Hepatocyte (in vitro differentiated cells): ENCODE measurements at places on chromosomes 4 and X. TPM values are rescaled to one million over a fixed set of nuclear protein-coding genes. Genes with fewer than 3 reads are reported as not detected.

The CTSO gene
- 14.9 and 16.4 TPM in 2 replicates for polyA plus RNA-seq

The AWAT2 gene
- polyA plus RNA-seq = not detected in 2 replicates

The GDPD2 gene
- 2.2 and 2.3 TPM in 2 replicates for polyA plus RNA-seq

DNA sequence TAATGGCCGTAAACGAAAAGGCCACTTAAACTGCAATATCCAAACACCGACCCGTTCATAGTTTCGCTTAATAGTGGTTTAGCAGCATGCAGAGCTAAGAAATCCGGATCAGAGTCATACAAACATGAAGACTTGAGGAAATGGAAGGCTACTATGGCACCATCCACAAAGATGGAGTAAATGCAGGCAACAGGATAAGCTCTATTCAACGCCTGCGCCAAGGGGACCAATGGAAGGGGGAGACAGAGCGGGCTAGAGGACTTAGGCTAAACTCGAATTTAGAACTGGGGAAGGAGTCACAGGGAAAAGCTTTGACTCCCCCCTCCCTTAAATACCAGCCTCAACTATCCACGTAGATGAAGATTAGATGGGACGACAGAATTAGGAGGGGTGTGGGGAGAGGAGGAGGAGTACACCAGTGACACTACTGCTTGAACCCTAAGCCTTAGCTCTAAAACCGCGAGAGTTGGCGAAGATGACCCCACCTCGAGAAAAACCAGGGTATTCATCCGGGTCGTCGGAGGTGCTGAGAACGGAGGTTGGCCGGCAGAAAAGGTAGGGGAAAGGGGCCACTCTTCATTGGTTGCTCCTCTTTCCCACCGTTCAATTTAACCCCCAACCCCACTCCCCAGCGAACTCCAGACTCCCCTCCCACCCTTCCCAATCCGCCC is 3.5 kb downstream of the HUWE1 start:
- DNase-seq = peak; percentile 55

DNA sequence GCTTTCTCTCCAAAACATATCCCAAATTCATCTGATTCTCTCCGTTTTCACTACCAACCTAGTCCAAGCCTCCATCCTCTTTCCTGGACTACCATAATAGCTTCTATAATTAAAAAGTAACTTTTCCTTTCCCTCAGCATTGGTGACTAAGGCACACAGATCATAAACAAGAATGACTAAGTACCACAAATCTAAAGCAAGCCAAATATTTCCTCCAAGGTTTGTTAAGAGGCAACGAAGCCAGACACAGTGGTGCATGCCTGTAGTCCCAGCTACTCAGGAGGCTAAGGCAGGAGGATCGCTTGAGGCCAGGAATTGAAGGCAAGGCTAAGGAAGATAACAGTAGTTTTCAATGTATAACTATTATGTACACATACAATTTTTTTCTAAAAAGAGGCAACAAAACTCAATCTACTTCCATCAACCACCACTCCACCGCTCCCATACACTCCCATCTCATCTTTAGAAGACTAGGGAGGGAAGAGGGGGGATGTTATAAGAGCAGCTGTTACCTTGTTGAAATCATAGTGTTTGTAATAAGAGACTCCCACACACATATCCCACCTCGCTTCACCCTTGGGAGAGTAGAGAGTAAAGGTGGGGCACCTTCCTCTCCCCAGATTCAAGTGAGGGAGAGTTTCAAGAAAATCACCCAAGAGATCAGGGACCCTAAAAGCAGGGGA is 4.2 kb upstream of the JCHAIN start:
- no peak for DNase-seq

- DNase-seq = no peak
These were observed 22.8 kb upstream of the TLR2 start for GRCh38 chr4:153661215-153661822.

- no peak for DNase-seq
These were observed 190.9 kb downstream of the SHOX start for GRCh38 chrX:821327-822107.

DNA sequence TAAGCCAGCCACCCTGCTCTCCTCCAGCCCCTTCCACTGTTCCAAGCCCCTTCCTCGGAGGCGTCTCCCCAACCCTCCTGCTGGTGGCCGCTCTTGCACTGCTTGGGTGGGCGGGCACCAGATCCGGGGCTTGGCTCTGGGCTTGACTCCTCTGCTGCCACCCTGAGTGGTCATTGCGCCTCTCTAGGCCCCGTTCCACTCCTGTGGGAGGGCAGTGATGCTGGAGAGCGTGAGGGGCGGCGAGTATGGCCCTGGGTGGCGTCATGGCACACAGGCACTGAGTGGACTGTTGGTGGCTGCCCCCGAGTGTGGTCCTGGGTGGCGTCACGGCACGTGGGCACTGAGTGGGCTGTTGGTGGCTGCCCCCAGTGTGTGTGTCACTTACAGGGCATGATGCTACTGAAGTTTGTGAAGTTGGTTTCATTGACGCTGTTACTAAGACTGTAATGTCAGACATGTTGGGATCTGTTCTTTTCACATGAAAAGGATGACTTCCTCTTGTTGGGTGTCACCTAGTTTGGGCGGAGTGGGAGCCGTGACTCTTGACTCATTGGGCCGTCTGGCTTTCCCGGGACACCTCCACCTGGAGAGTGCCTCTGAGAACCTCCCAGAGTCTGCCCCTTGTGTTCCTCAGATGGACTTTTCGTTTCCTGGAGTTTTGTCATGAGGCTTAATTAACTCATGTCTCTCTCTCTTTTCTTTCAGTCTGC is 55.9 kb upstream of the HGFAC start:
- DNase-seq = no peak

DNA sequence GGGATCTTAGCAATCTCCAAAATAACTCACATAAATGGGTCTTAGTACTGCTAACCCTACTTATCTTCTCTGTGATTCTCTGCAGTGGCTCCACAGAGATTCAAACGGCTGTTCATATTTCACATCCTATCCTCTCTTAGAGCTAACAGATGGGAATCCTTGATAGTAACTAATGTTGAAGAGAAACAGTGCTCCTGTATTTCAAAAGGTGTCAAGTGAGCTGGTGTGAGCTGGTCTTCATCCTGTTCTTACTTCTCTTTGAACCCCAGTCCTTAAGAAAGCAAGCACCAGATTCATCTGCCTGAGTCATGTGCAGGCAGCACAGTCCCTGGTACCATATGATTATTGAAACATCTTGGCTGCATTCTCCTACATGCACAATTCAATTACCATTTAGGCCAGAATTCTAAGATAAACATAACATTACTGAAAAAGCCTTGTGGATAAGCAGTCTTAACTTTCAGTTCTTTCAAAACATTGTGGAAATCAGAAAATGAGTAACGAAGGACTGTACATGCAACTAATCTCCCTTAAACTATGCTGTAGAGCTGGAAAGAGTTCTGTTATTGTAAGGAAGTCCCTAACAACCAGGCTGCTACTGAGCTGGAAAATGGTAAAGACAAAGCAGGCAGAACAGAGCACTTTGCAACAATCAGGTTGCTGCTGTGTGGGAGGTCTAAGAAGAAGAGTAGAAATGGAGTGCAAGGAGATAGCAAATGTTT is 153.1 kb downstream of the NPNT start:
- peak; percentile 44 for DNase-seq

DNA sequence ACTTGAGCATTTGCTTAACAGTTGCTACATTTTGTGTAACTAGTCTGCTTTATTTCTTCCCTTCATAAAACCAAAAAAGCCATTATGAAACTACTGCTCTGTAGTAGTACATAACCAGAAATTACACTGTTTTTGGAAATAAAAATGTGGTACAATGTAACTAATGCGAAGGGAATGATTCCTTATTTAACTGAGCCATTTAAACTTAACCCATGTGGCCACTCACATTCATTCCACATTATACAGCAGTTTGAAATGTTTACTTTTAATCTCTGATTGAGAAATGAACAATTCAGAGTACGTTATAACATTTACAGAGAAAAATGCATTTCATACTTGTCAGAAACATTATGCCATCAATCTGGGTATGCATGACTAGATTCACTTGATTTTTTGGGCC is 94.2 kb downstream of the NYX start:
- no peak for DNase-seq

GRCh38 chrX:51496501-51497291 is at the start of gene NUDT11:
Gene NUDT11 (minus strand): TSS chrX:51496592. CDS start chrX:51496444, 148 bp downstream.
- DNase-seq = peak; percentile 82

- DNase-seq = no peak
These were observed 22.2 kb downstream of the LIN54 start for GRCh38 chr4:82988323-82988832.

DNA sequence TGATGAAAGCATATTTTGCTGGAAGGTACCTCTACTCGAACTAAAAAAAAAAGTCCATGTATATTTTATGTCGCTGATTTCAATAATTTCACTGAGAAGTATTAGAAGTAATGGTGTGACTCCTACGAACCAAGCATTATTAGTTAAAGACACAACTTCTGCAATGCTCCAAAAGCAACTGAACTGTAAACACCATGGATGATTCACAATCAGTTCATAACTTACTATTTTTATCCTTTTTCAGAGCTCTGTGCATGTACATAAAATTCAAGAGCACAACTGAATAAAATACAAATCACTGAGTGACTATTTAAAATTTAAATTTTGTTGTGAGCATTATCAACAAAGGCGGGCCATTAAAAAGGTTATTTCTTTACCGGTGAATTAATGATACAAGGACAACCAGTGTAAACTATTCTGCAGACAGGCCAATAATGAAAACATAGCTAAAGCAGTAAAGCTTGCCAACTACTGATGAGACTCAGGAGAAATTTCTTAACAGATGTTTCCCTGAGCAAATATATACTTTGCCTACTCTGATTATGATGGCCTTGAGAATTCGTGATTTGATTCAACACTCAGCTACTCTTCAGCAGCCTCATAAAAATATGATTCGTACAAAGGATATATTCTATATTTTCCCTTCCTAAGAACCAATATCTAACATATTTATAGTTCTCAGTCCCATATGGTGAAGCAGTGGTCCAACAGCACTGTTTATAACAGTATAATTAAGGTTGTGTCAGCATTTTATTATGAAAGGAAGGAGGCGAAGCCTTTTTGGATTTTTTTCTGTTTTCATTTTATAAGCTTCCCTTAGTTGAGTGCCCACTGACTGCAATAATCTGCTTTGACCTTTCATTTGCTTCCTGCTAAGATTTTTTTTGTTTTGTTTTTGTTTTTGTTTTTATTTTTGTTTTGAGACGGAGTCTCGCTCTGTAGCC is 62.8 kb upstream of the NEIL3 start:
- DNase-seq = no peak

- DNase-seq = peak; percentile 96
These were observed at the start of gene GRSF1 for GRCh38 chr4:70839589-70840093. Gene GRSF1 (minus strand): TSS chr4:70839890. CDS start chr4:70839827, 63 bp downstream.

GRCh38 chr4:126106658-126107057 is 791.9 kb downstream of the FAT4 start:
- DNase-seq = no peak

DNA sequence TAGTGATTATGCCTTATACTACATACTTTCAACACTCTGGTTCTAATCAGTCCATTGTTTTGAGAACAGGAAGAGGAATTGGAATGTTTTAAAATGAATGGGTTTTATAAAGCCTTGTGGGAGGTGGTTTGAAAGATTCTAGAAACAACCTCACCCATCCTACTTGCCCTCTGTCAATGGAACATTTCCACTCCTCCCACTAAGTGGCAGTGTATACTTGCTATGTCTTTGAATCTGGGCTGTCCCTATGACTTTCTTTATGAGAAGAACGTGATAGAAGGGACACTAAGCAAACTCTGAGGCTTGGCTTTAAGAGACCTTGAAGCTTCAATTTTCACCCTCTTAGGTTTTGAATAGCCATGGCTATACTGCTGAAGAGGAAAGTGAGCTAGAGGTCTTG is 611.2 kb downstream of the PPP4R3C start:
- peak; percentile 26 for DNase-seq

DNA sequence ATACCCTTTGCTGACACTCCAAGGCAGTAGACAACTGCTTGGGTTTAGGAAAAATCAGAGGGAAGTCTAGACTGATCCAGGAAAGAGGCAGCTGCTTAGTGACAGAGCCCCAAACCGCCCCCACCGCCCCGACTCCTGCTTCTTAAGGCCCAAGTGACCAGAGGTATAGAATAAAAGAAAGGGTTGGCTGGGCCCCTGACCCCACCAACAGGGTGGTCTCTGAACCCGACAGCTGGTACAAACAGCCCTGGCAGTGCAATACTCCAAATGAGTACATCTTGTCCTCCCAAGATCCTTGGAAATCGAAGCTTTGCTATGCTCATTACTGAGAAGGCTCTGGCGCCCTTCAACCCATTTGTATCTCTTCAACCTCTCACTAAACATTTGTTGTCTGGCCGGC is 78.1 kb upstream of the PLAC1 start:
- DNase-seq = no peak

DNA sequence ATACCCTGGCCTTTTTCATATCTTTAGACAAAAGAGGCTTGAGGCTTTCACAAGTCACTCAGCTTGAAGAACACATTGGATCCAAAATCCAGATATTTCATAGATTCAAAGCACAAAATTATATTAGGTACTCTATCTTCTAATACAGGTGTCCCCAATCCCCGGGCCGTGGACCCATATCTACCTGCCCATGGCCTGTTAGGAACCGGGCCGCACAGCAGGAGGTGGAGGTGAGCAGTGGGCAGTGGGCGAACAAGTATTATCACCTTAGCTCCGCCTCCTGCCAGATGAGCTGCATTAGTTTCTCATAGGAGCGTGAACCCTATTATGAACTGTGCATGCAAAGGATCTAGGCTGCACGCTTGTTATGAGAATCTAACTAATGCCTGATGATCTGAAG is 18.7 kb downstream of the YIPF7 start:
- DNase-seq = no peak

GRCh38 chr4:169010125-169011023 is at the start of gene CBR4:
Gene CBR4 (minus strand): TSS chr4:169010255. CDS start chr4:169010089, 166 bp downstream.
- DNase-seq = peak; percentile 98

DNA sequence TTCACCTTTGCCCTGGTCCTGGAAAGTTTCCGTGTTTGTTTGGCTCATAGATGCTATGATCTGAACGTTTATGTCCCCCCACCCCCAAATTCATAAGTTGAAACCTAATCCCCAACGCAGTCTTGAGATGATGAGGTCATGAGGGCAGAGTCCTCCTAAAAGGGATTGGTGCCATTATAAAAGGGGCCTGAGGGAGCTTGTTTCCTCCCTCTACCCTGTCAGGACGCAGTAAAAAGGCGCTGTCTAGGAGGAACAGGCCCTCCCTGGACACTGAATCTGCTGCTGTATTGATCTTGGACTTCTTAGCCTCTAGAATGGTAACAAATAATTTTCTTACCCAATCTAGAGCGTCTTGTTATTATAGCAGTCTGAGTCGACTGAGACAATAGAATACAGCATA is 2190.6 kb upstream of the TENM3 start:
- DNase-seq = no peak

DNA sequence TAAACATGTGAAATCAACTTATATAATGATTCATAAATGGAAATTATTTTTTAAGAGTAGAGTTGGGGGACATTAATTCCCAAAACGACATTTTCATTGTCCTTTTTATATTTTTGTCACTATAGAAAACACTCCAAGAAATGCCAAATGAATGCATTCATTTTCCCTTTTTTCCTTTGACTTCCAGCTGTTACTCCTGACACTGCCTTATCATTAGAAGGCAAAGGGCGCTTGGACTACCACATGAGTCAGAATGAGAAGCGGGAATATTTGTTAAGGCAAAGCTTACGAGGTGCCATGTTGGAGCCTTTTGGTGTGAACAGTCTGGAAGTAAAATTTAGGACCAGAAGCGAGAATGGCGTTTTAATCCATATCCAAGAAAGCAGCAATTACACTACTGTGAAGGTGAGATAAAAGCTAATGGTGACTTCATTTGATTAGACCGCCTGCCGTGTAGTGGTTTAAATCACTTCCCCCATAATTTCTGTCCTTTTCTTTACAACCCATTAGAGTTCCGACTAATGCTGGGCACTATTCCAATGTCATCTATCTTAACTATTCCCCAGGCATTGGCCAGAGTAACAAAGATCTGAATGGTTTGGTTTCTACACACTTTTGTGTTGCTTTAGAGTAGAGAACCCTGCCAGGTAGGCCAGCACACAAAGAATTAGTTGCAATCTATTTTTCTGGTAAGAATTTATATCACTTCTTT is 166.7 kb downstream of the FAT4 start:
- DNase-seq = no peak
